ENCODE measurements at places on chromosomes 6 and 20. TPM values are rescaled to one million over a fixed set of nuclear protein-coding genes. Genes with fewer than 3 reads are reported as not detected.

The CRISP1 gene
- polyA plus RNA-seq, result not detected

The CLDN20 gene
- polyA plus RNA-seq, result 3.5 TPM

The PSMB1 gene
- polyA plus RNA-seq, result 188 TPM

The BICRAL gene
- polyA plus RNA-seq, result 18.2 TPM

The OPRL1 gene
- 1.8 TPM for polyA plus RNA-seq

The HSPA1L gene
- polyA plus RNA-seq, result 3.5 TPM

The PTGIS gene
- polyA plus RNA-seq, result 4.3 TPM

The ZSCAN31 gene
- 12.7 TPM for polyA plus RNA-seq

The ECT2L gene
- 3.3 TPM for polyA plus RNA-seq

The SYNGAP1 gene
- 47.4 TPM for polyA plus RNA-seq

The HTR1E gene
- 0.55 TPM for polyA plus RNA-seq

- no peak for DNase-seq
Measured at GRCh38 chr6:147693181-147693580, 184.7 kb downstream of the SAMD5 start.

DNA sequence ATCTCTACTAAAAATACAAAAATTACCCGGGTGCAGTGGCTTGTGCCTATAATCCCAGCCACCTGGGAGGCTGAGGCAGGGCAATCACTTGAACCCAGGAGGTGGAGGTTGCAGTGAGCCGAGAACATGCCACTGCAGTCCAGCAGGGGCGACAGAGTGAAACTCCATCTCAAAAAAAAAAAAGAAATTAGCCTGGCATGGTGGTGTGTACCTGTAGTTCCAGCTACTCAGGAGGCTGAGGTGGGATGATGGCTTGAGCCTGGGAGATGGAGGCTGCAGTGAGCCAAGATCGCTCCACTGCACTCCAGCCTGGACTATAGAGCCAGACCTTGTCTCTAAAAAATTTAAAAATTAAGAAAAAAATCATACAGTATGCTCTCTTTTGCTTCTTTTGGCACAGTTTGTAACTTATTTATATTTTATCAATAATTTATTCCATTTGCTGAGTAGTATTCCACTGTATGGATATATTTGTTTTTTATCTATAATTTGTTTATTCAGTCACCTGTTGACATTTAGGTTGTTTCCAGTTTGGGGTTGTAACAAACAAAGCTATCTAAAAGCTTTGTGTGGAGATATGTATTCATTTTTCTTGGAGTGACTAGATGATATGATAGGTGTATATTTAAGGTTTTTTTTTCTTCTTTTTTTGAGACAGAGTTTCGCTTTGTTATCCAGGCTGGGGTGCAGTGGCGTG, 8.0 kb upstream of the MYBL2 start:
- DNase-seq, result no peak

DNA sequence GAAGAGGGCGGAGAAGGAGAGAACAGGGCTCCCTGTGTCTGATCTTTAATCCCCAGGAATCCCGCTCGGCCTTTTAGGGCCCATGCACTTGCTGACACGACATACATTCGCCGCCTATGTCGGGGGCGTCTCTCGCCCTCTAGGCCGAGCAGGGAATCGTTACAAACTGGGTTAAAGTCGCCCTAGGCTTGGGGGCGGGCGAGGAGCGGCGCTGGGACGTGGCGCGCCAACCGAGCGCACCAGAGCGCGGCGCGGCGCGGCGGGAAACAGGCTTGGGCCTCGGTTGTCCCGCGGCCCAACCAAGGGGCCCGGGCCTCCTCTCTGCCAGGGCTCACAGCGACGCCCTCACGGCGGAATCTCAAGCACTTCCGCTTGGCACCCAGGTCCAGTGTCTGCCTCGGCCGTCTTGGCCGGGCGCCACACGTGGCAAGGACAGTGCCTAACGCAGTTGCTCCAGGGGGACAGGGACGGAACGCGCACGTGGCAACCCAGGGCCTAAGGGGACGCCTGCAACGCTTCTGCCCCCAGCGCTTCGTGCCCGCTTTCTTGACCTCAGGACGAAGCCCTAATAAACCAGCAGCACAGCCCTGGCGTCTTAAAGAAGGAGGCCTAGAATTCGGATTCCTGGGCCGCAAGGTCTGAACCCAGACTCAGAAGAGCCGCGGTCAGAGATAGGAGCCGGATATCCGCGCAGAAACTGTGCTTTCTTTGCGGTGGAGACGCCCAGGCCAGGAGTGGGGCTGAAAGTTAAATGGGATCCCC, 71.5 kb downstream of the NCR2 start:
- peak; percentile 47 for DNase-seq

DNA sequence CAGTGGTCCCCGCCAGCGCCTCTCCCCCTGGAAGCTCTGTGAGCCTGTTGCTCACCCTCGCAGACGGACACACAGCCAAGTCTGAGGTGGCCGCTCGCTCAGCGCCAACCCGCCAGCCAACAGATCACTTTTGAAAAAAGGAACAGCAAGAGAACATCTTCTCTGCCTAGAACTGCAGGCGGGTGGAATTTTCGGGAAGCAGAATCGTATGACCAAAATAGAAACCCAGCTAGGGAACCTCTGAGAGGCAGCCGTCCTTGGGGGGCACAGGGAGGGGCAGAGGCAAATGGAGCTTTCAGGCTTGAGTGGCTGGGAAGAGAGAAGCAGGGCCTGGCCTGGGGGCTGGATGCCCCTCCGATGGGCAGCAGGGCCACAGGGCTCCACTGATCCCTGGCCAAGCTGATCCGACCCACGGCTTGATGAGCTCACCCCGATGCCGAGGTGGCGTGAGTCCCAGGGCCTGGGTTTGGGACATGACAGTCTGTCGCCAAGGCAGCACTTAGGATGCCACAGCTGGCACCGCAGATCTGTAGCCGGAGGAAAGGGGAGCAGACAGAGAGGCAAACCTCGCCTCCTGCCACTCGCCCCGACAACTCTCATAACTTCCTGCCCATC, 9.8 kb downstream of the NFATC2 start:
- no peak for DNase-seq

GRCh38 chr6:35264550-35265274, 5.2 kb downstream of the ZNF76 start:
- DNase-seq, result no peak

DNA sequence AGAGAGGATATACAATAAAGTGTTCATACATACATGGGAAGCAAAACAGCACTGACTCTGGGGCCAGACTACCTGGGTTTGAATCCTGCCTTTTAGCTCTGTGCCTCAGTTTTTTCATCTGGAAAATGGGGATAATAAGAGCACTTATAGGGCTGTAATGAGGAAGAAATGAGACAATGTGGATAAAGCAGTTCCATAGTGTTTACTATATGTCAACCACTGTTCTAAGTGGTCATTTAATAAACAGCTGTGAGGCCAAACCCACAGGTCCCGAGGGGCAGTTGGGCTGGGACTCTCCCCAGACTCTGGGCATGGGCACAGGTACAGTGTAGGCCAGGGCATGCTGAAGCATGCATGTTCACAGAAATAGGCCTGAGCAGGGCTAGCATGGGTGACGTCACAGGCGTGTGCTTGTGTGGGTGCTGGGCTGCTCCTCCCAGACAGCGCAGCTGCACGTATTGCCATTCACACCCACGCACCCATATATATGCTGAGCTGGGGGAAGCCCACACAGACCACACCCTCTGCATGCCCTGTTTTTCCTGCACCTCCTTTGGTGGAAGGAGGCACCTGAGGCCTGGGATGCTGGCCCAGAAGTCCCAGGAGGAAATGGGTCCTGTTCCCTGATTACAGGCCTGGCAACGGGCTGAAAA, 3.5 kb upstream of the PLCG1 start:
- DNase-seq, result no peak

DNA sequence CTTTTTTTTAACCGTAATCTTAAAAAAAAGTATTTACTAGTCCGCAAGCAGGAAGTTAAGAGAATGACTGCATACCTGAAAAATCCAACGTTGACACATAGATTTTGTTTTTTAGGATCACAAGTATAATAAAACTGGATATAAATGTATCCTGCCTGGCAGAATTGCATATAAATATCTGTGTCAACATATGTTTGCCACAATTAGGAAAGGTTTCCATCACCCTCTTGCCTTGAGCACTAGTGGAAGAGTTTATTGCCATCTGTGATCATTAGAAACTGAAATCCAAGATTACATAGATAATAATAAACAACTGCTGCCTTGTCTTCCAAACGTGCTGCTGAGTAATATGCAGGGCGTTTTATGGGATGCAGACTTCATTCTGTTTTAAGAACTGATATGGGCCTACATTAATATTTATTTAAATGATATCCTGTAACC, 27.9 kb downstream of the PLEKHG1 start:
- no peak for DNase-seq

DNA sequence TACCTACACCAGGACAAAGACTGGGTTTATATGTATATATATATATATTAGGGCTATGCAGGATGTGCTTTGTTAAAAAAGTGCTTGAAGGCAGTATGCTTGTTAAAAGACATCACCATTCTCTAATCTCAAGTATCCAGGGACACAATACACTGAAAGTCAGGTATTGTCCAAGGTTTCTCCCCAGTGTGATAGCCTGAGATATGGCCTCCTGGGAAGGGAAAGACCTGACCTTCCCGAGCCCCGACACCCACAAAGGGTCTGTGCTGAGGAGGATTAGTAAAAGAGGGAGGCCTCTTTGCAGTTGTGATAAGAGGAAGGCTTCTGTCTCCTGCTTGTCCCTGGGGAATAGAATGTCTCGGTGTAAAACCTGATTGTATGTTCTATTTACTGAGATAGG, 156.9 kb downstream of the GPX5 start:
- DNase-seq, result no peak

DNA sequence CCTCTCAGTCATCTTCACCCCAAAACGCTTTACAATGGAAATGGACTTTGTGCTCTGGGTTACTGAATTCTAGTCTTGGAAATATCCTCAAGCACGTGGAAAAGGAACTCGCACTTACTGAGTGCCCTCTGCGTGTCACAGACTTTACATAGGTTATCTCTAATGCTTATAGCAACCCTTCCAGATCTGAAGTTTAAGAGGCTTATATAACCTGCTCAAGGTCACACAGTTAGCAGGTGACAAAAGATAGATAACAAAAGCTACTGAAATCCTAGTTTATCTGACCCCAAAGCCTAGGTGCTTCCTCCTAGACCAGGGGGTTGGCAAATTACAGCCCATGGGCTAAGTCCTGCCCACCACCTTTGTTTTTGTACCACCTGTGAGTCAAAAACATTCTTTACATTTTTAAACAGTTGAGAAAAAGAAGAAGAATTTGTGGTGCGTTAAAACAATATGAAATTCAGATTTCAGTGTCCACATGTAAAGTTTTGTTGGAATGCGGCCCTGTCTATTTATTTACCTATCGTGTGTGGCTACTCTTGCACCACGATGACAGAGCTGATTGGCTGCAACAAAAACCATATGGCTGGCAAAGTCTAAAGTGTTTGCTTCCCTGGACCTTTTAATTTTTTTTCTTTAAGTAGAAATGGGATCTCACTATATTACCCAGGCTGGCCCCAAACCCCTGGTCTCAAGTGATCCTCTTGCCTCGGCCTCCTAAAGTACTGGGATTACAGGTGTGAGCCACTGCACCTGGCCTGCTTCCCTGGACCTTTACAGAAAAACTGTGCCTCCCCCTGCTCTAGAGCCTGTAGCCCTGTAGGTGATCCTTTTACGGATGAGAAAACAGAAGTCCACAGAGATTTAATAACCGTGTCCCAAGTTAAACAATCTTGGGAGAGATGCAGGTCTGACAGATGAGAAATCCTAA, 110.2 kb upstream of the RREB1 start:
- no peak for DNase-seq

DNA sequence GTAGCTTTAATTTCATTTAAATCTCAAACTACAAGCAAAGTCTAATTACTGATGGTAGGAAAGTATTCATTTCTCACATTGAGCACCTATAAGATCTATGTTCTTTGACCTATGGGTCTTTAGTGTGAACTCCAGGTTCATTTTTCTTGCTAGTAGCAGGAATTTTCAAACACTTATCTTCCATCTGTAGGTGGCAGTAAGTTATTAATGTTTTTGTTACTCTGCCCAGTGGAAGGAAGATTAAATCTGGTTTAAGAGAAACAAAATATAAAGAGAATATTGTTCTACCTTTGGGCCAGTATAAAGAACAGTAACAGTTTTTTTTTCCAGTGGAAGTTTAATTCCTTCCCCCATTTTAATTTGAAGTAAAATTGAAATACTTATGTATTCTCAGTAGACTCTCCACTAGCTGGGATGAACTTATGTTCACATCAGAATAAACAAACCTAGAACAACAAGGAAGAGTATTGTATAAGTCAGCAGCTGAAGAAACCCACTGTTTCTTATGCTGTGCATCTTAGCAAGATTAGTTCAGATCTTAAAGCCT, 328.2 kb downstream of the PHF3 start:
- no peak for DNase-seq

DNA sequence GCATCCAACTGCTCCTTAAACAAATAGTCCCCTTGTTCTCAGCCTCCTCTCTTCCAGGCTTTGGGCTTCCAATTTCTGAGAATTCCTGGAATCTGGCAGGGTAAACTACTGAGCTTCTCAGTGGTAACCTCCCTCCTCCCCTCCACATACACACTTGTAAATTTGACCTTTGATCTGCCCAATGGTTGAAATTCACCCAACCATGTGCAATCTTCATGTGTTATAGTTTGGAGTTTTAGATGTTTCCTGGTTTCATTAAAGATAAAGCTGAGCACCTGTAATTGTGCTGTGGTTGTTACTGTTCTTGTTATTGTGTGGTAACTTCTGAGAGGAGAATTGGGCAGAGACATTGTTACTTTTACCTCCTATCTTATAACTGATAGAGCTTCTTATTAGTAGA, 328.4 kb downstream of the TPBG start:
- DNase-seq, result no peak

- no peak for DNase-seq
Measured at GRCh38 chr20:2872459-2873009, 747 bp upstream of the PTPRA start.

GRCh38 chr20:37781626-37782025, 87.8 kb downstream of the CTNNBL1 start:
- no peak for DNase-seq

DNA sequence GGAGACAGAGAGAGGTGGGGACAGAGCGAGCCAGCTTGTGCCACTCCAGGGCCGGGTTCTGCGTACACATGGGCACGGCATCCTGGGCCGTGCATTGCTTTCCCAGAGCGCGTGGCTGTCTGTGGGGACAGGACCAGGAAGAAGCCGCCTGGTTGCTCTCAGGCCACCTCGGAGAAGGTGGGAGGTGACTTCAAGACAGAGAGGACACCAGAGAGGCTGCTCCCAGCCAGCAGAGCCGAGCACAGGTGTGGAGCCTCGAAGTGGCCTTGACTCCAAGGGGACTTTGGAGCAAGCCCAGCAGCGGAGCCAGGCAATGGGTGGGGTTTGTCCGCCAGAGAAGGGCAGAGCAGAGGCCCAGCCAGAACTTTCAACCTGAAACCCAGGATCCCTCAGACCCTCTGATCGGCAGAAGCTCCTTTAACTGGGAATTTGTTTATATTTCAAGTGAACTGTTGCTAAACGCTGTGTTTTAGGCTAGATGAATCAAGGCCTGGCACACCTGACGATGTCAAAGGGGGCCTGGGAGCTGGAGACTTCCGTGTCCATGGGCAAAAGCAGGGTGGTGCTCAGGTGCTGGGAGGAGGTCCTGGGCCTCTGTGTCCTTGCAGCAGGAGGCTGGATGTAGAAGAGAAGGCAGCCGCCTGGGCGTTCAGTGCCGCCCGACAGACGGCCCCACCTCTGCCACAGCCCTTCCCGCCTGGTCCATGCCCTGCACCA, 262.1 kb downstream of the DLL1 start:
- DNase-seq, result no peak

Data from right lung (tissue), 10 donors.